ENCODE measurements at places on chromosomes 6 and 20.

GRCh38 chr6:158776737-158777136 is 42.4 kb downstream of the EZR start:
- DNase-seq = no peak

DNA sequence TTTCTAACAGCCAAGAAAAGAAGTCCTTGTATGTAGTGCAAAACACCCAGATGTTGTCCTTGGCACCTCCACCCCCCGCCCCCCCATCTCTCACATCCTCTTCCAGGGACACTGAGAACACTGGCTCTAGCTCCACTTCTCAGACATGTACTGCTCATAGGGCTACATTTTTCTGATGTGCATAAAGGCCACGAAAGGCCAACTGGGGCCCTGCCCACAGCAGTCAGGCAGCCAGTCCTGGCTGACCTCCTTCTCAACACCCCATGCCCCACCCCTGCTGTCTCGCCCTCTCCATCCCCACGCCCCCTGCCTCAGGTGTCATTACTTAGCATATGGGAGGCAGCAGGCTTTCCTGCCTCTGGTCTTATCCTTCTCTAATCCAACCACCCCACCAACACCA is 11.3 kb downstream of the GABRR1 start:
- no peak for DNase-seq

- no peak for DNase-seq
These were observed 10.7 kb downstream of the SLC22A23 start for GRCh38 chr6:3446184-3446583.

- DNase-seq = no peak
These were observed 1190.5 kb upstream of the EYS start for GRCh38 chr6:66897576-66897975.

- no peak for DNase-seq
These were observed 81.0 kb upstream of the FLRT3 start for GRCh38 chr20:14418376-14418775.

DNA sequence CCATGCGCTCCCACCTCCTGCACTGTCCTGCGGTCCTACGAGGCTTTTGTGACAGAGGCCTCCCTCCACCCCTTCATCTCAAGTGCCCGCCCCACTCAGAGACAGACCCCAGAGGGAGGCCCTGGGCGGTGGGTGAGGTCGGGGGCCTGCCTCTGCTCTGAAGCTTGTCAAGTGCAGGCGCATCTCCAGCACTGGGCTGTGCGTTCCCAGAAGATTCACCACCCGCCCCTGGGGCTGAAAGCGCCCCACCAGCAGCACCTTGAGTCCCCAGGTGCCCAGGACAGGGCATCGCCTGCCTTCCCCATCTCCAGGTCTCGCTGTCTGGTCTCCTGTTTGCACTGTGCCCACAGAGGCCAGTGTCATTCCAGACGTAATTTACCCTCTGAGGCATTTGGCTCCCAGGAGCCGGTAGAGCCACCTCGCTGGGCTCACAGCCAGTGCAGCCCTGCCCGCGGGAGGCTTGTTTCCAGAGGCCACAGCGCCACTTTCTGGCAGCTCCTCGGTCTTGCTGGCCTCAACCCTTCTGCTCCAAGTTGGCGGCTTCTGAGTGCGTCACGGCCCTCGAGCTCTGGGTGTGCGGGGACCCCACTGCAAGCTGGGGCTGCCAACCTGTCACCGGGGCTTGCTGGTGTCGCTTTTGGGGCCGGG is 191.1 kb downstream of the TAF4 start:
- no peak for DNase-seq

GRCh38 chr20:2314759-2315439 is 19.1 kb downstream of the TGM3 start:
- DNase-seq = no peak

GRCh38 chr6:129686941-129687627 is 22.9 kb downstream of the ARHGAP18 start:
- no peak for DNase-seq

GRCh38 chr6:11992086-11992485 is 20.0 kb upstream of the HIVEP1 start:
- no peak for DNase-seq

- DNase-seq = no peak
These were observed 162.8 kb downstream of the SYNE1 start for GRCh38 chr6:152474354-152474753.

- DNase-seq = no peak
These were observed at the start of gene MAPK13 for GRCh38 chr6:36129941-36130666. Gene MAPK13 (plus strand): TSS chr6:36130513. CDS start chr6:36130583, 70 bp downstream.

GRCh38 chr6:82364087-82365015 is 734 bp downstream of the TPBG start:
- DNase-seq = no peak

- DNase-seq = no peak
These were observed 318.9 kb downstream of the BTBD9 start for GRCh38 chr6:38320843-38321242.

DNA sequence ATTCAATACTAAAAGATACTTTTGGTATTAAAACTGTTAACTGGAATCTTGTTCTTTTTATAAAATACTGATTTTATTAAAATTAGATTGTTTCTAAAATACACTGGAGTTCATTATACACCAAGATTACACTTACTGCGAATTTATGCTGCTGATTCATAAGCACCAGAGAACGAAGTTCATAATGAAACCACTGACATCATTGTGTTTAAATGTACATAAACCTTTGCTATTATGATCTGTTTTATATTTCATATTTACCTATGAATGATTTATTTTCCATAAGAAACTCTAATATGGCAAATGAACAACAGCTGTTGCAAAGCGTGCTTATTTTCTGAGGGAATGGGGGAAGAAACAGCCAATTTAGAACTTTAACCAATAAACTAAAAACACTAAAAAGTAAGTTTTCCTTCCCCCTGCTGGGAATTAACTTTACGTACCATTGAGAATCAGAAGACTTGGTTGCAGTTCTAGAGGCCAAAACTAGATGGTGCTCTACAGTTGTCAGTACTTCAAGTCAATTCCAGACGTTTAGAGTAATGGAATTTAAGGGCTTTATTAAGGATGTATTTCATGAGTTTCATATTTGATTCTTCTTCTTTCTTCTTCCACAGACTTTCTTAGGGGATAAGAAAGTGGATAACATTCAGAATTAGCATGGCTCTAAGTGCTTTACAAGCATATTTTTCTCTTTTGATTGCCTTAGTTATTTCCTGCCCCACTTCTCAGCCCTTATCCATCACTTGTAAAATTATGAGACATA is 30.8 kb upstream of the COL19A1 start:
- no peak for DNase-seq

GRCh38 chr6:91462241-91462640 is 875.4 kb upstream of the MAP3K7 start:
- no peak for DNase-seq

DNA sequence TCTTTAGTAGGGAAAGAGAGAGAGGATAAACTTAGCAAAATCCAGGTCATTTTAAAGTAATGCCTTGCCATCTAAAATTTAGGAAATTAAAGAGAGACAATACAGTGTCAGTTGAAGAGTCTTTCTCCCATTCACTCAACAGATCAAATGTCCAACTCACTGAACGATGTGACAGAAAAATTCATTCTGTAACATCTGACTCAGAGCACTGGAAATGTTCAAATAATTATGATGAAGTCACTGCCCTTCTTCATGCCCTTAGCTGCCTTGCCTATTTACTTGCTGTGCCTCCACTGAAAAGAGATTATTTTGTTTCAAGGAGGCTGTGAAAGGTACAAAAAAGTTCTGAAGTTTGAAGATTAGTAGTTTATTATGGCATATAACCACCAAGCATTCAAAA is 434.8 kb downstream of the ADGRB3 start:
- no peak for DNase-seq

Data from stimulated activated CD4-positive, alpha-beta T cell treated with anti-CD3 and anti-CD28 coated beads, Interleukin-12 subunit alpha, Interleukin-12 subunit beta, amount 100 ng/mL, for 48 hours (primary cell).